ENCODE measurements at places on chromosomes 7 and 10.

DNA sequence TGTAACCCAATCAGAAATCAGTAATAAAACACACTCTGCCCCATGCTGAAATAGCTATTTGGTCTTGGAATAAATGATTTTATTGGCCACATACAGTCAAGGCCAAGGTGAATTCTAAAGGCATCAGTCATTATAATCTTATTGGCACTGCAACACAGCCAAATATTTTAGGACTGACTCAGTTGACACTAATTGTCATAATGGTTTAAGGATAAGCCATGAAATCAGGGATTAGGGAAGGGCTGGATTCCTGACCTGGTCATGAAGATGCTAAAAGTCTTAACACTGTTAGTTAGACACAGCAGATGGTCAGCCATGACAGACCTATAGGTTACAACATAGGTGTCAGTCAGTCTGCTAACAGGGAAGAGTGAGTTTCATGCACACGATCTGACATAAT lies 330.3 kb upstream of the NPSR1 start:
- DNase-seq = no peak

GRCh38 chr7:105309235-105310169 lies 79.2 kb downstream of the SRPK2 start:
- DNase-seq = no peak

GRCh38 chr7:76051840-76052239 lies 3.9 kb downstream of the MDH2 start:
- DNase-seq = no peak

- no peak for DNase-seq
Measured at GRCh38 chr10:89644691-89644966, 413 bp downstream of the PANK1 start.

- DNase-seq = no peak
Measured at GRCh38 chr10:68272833-68273232, 40.9 kb upstream of the ATOH7 start.

DNA sequence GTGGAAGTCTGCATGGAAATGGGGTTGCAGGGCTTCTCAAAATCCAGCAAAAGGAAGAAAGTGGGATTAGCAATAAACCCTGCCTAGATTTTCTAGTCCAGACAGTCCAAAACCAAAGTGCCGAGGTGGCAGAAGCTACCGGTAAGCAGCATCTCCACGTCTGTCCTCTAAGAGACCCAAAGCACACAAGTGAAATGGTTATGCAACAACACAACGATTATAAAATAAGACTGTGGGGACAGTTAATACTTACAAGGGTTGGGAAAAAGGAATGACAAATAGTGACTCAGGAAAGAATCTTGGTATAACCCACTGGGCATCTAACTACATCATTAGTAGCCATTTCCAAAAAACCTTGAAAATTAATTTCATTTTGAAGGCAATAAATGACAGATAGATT lies 24.7 kb downstream of the CREB3L2 start:
- DNase-seq = no peak

DNA sequence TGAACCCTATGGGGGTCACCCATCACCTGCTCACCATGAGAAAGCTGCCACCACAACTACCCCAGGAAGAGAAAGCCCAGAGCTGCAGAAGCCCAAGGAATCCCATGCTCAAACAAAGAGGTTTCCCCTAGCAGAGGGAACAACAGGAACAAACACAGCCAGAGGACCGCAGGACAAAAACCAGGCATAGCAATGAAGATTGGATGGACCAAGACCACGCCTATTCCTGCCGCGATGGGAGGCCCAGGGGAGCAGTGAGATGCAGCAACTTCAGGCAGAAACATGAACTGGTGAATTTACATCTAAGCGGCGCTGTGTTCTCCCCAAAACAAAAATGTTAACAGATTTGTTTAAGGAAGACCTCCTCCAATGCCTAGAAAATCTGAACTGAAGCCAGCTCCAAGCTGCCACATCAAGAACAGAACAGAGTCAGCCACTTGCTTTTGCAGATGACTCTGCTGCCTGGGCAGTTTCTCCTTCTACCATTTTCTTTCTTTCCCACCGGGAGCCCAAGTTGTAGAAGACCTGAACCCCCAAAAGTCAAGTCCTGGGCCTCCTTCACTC lies 134.2 kb upstream of the NEBL start:
- no peak for DNase-seq

- peak; percentile 39 for DNase-seq
Measured at GRCh38 chr10:127216786-127217185, 20.4 kb upstream of the INSYN2A start.

GRCh38 chr10:1209355-1209979 lies 153.3 kb downstream of the WDR37 start:
- DNase-seq = no peak

DNA sequence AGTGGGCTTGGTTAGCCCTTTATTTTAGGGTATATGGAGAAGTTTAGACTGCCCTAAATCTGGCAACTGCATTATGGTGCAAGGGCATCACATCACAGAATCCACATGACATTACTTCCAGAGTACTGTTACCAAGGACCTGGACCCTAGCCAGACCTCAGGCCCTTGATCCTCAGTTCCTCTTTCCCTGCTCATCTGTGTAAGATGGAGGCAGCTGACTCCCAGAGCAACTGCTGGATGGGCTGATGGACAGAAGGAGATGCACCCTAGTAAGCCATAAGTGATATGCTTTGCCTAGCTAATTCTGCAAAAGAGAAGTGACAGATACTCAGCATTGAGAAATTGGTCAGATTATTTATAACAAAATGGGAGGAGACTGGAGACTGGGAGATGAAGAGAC lies 131.7 kb downstream of the DYNC1I1 start:
- DNase-seq = peak; percentile 96
